ENCODE measurements at places on chromosomes 2 and 18. TPM values are rescaled to one million over a fixed set of nuclear protein-coding genes. Genes with fewer than 3 reads are reported as not detected.

GALR1 gene
- not detected for total RNA-seq

THOC1 gene
- total RNA-seq, result 52.5 TPM

SP140 gene
- 0.36 TPM for total RNA-seq

MC5R gene
- 0.36 TPM for total RNA-seq

LHCGR gene
- total RNA-seq, result not detected

GDF7 gene
- under 0.01 TPM for total RNA-seq

CEP192 gene
- total RNA-seq, result 29.8 TPM

ITPRIPL1 gene
- 1.4 TPM for total RNA-seq

GCG gene
- not detected for total RNA-seq

GNAL gene
- 0.59 TPM for total RNA-seq

SGPP2 gene
- not detected for total RNA-seq

IL1RL1 gene
- total RNA-seq, result 0.29 TPM

TET3 gene
- total RNA-seq, result 8.0 TPM

DNA sequence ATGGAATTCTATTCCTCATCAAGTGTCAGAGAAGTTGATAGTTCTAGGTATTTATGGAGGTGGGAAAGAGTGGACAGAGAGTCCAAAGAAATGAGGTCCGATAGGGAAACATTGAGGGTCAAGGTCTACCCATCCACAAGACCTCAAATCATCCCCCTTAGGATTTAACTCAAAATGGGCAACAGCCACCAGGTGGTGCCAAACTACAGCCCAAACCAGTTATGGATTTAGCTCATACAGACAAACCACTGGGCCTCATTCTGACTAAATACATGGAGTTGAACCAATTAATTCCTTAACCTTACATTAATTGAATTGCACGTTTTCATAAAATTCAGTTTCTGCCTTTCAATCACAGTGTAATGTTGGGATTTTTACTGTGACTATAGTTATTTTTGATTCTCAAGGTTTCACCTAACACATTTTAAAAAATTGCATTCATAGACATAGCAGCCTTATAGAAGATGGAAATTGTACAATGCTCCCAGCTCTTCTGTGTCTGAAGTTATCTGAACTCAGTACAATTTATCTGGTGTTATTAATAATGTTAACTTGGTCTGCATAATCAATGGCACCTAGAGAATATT is 98.2 kb upstream of the HNMT start:
- DNase-seq, result no peak

DNA sequence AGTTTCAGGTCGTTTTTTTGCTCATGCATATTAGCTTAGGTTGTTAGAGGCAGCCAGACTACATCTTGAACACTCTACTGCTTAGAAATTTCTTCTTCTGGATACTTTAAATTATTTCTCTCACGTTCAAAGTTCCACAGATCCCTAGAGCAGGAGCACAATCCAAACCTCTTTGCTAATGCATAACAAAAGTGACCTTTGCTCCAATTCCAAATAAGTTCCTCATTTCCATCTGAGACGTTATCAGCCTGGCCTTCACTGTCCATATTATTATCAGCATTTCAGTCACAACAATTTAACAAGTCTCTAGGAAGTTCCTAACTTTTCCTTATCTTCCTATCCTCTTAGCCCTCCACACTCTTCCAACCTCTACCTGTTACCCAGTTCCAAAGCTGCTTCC is 50.4 kb upstream of the ERMN start:
- no peak for DNase-seq

- DNase-seq, result no peak
These were observed 437.7 kb downstream of the SATB2 start for GRCh38 chr2:199019898-199020507.

DNA sequence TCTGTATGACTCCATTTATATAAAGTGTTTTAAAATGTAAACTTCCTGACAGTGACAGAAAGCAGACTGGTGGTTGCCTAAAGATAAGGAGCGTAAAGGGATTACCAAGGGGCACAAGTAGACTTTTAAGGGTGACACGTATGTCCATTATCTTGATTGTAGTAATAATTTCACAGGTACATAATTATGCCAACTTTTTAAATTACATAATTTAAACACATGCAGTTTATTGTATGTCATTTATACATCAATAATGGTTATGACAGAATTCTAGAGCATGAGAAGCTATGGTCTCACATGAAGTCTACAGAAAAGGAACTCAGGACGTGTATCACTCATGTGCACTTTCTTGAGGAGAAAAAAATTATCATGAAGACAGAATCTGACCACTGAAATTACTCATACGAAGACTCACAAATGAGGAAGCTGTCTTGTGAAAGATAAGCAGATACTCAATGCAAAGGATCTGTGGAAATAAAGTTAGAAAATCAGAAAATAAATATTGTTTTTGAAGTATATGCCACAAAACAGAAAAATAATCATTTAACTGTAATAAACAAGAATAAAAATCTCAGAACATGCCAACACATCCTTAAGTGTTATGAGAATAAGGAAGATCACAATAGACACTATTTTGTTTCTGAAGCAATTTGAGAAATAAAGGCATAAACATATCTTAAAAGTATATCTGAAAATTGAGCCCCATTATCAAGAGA is 84.4 kb downstream of the TMEM131 start:
- DNase-seq, result peak; percentile 1

GRCh38 chr2:46643493-46643892 is 164.1 kb downstream of the TMEM247 start:
- DNase-seq, result no peak

- DNase-seq, result no peak
These were observed 1.0 kb upstream of the REV1 start for GRCh38 chr2:99490623-99491461.

- no peak for DNase-seq
These were observed 61.2 kb downstream of the MAP4K3 start for GRCh38 chr2:39375917-39376316.

GRCh38 chr2:126802774-126803433 is 95.8 kb upstream of the TEX51 start:
- DNase-seq, result no peak

DNA sequence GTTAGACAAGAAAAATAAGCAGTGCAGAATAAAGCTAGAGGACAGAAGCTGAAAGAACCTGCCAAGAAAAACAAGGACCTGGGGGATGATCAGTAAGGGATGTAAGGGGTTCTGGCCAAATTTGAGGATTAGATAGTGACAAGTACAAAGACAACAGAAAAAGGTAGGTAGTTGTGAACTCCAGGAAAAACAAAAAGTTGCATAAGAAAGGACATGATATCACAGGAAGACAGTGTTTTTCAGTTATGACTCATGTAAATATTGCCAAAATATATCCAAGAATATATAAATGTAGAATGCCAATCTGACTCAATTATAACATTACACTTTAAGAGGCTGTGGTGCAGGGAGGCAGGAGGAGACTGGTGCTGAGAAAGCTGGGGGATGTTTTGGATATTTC is 209.8 kb upstream of the SH3BP4 start:
- DNase-seq, result no peak

GRCh38 chr2:610491-610890 is 66.7 kb downstream of the TMEM18 start:
- DNase-seq, result no peak

GRCh38 chr2:197238043-197238365 is 72.6 kb downstream of the ANKRD44 start:
- no peak for DNase-seq

- DNase-seq, result peak; percentile 85
These were observed 17.6 kb downstream of the MRPL35 start for GRCh38 chr2:86216575-86217555.

DNA sequence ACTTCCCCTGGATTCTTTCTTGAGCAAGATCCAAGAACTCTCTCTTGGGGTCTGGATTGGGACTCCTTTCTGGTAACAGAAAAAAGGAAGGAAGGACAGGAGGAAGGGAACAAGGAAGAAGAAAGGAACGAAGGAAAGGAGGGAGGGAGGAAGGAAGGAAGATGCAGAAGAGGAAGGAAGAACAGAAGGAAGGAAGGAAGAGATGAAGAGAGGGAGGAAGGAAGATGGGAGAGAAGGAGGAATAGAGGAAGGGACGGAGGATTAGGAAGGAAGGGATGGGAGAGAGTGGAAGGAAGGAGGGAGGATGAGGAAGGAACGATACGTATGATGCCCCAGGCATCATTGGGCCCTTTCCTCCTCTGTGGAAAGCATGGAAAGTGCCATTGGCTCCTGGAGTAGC is 58.6 kb downstream of the CYP26B1 start:
- DNase-seq, result no peak

GRCh38 chr2:23376972-23377371 is 8.0 kb upstream of the KLHL29 start:
- DNase-seq, result no peak

GRCh38 chr2:60998628-60999545 is 18.6 kb upstream of the PEX13 start:
- DNase-seq, result no peak

GRCh38 chr2:77521548-77521891 is 656 bp downstream of the LRRTM4 start:
- DNase-seq, result no peak

DNA sequence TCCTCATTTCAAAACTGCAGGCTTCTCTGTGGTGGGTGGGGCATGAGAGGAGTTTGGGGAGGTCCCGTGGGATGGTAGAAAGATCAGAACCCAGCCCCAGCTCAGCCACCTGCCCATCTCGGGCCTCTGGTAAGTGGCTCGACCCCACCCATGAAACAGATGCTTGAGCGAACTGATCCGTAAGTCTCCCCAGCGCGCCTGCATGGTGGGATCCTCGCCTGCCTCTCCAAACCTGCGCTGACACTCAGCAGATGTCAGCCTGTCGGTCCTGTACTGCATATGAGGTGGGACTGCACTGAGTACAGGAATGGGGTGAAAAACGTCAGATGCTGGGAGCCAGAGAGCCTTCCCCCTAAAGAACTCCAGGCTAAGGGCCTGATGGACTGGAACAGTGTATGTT is 15.9 kb upstream of the RPL31 start:
- no peak for DNase-seq

DNA sequence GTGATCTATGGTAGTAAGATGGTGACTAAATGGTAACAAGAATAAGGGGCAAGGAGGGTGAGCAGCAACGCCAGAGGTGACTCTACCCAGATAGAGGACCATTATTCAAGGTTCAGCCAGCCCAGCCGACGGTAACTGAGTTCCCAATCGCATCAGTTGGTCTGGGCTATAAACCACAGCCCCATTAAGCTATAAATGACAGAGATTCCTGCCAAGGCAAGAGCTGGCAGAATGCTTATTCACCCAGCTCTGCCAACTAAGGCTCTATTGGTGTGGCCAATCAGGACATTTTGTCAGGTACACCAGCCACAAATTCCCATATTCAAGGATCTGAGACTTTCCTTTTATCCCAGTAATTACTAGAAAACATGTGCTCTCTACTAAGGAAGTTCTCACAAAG is 3.6 kb downstream of the CHN1 start:
- no peak for DNase-seq

GRCh38 chr2:60633615-60634014 is 80.2 kb upstream of the BCL11A start:
- no peak for DNase-seq

GRCh38 chr2:201915446-201915845 is 109.1 kb downstream of the CDK15 start:
- no peak for DNase-seq

DNA sequence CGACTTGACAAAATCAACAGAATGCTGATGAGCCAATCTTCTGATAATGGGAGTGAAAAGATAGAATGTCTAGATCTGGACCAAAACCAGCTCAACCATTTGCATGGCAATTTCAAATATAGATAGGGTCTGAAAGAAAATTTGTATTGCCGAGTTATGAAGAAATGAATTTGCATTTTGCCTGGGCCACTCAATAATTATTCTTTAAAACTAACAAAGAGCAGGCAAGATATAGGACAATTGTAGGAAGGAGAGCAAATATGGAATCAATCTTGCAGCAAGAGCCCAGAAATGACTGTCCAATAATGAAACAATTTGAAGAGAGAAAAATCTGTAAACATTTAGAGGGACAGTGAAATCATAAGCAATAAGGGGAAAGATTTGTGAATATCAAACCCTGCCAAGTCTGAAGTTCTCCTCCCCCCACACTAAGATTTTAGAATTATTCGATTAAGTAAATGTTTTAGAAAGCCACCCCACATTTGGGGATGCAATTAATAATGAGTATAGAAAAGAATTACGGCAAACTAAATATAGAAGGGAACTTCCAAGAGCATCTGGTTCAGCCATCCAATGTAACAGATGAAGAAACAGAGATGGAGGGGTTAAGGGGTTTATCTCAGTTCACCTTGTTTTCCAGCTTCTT is 377.4 kb downstream of the SETBP1 start:
- no peak for DNase-seq

- no peak for DNase-seq
These were observed 98.8 kb downstream of the RHBDD1 start for GRCh38 chr2:226934546-226935201.

DNA sequence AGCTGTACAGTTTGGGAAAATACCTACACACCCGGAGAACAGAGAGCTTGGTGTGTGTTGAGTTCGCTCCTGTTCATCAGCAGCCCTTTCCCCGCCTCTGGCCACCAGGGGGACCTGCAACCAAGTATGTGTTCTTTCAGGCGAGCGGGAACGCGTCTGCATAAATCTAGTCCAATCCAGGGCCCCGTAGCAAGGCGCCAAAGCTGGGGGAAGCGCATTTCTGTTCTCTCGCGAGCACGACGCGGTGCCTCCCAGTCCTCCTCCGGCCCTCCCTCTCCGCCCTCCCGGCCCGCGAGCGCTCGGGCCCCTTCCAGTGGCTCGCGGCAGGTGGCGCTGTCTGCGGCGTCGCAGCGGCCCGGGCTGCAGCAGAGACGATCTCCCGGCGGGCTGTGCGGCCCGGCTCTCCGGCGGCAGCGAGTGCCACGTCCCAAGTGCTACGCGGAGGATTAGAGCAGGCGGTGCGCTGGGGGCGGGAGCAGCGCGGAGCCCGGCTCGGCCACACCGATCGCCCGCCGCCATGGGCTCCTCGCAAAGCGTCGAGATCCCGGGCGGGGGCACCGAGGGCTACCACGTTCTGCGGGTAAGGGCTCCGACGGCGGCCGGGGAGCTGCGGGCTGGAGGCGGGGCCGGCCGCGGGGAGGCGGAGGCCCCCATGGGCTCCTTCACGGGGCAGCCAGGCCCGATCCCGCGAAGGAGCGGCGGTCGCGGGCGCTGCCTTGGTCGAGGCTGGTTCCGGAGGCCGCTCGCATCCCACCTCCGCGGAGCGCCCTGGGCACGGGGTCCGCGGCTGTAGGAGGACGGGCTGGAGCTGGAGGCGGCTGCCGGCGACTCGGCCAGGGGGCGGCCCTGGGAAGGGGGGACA is at the start of gene GORASP2:
GORASP2 (plus strand) TSS at position 430 of the 862 bp plus-strand sequence; CDS start at position 518, 88 bp downstream.
- peak; percentile 99 for DNase-seq

DNA sequence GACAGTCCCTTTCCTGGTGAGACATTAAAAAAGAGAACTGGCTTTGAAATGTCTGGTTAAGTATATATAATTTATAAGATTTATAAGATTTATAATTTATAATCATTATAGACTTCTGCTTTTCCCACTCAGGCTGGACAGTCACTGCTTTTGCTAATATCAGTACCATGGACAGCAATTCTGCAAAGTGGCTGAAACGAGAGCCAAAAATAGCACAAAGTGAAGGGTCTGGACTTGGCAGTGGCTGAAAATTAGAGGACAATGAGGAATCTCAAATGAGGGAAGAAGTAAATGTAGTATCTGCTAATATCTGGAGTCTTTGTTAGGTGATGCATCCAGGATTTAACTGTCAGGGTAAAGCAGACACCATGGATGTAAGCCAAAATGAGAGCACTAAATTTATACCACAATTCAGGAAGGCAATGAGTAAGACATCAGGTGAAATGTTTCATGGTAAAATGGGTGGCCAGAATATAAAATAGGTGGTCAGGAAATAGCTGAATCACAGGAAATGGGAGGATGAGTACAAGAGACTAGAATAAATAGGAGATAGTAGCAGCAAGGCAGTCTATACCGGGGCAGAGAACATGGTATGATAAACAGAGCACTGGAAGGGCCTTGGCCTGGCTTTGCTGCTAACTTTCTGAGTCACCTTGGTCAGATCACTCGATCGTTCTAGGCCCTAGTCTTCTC is 39.6 kb upstream of the BOD1L2 start:
- no peak for DNase-seq

Data from osteoblast (primary cell).